ENCODE measurements at places on chromosomes 16 and 17.

DNA sequence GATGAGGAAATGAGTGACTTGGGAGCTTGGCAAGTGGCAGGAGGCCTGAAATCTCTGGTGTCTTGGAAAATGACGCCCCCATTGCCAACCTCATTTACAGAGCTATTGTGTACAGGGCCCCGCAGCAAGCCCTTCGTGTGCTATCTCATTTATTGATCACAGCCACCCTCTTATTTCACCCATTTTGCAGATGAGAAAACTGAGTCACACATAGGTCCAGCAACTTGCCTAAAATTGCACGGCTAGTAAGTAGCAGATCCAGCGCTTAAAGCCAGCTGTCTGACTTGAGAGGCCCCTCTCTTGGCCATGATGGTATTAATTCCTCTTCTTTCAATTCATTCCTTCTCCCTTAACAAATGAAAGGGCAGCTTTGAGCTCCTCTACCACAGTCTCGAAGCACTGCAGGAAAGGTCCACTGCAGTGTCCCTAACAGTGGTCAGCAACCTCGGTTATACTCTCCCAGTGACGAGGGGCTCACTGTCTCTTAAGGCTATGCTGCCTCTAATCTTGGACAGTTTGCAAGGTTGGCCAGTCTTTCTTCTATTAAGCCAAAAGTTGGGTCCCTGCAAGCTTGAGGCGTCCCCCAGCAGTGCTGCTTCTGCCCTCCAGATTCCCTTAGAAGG is 162.2 kb downstream of the COPRS start:
- DNase-seq: no peak

- no peak for DNase-seq
Measured at GRCh38 chr17:40557531-40558299, 7.6 kb downstream of the CCR7 start.

GRCh38 chr17:4998027-4998731 is 429 bp downstream of the KIF1C start:
- DNase-seq: no peak

- DNase-seq: peak; percentile 11
Measured at GRCh38 chr17:164303-165235, 16.9 kb downstream of the DOC2B start.

DNA sequence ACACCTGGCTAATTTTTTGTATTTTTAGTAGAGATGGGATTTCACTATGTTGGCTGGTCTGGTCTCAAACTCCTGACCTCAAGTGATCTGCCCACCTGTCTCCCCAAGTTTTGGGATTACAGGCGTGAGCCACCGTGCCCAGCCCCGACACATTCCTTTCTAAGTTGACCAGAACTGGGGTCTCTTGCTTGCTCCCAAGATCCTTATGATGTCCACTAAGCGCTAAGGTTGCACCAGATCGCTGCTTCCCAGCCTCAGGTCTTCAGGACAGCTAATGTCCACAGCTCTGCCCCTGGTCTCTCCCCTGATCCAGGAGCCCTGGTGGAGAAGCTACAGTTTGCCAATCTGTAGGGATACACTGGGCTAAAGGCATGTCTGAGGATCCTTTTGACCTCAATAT is 29.5 kb downstream of the NSMCE1 start:
- no peak for DNase-seq

DNA sequence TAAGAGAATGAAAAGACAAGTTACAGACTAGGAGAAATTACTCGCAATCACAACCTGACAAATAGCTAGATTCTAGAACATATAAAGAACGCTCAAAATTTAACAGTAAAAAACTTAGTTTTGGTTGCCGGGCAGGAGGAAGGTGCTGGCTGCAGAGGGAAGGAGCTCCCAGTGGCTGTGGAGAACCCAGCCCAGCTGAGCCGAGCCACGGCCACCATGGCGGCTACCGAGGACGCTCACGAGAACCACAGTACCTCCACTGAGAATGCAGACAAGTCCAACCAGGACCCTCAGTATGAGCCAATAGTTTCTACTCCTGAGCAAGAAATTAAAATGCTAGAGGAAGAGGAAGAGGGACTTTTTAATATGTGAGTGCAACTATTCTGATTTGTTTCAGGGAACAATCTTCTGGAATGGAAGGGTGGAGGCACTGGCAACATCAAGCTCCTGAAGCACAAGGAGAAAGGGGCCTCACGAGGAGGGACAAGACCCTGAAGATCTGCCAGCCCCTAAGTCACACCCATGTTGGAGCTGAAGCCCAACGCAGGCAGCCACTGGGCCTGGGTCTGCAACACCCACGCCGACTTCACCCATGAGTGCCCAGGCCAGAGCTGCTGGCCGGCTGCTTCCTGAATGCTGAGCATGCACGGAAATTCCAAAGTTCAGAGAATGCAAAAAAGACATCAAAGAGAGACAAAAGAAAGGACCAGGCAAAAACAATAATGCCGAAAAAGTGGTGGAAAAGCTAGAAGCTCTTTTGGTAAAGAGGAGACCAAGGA is 55.0 kb downstream of the DNAH17 start:
- DNase-seq: no peak

DNA sequence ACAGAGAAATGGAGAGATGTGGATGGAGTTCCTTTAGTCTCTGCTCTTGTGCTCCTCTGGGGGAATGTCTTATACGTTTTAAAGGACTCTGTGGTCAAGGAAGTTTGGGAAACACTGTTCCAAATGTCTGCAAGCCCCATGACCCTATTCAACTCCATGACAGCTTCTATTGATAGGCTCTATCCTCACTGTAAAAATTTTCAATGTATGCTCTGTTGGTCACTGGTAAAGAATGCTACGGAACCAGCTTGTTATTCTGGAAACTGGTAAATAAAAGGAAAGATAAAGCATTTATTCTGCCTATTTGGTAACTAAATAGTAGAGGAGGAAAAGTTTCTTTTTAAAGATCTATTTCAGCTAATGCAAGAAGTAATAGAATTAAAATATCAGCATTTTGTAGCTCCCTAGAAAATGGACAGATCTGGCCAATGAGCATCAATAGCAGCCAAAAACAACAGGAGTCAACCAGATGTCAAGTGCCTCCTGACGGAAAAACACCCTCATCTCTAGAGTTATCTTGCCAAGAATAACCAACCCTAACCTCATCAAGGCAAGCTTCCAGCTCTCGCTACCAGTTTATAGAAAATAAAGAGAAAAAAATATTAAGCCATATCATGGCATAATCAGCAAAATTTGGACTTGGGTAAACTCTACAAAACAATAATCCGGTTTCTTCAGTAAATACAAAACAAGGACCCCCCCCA is 16.1 kb downstream of the GDE1 start:
- DNase-seq: no peak

- DNase-seq: no peak
Measured at GRCh38 chr17:9342225-9342624, 233.4 kb downstream of the STX8 start.

GRCh38 chr17:50758989-50759544 is 8.3 kb downstream of the ANKRD40CL start:
- DNase-seq: no peak

GRCh38 chr16:31458073-31458843 is 1.0 kb upstream of the ARMC5 start:
- no peak for DNase-seq

- no peak for DNase-seq
Measured at GRCh38 chr16:2471653-2472487, 773 bp downstream of the NTN3 start.
